ENCODE measurements at places on chromosomes 11 and 22.

DNA sequence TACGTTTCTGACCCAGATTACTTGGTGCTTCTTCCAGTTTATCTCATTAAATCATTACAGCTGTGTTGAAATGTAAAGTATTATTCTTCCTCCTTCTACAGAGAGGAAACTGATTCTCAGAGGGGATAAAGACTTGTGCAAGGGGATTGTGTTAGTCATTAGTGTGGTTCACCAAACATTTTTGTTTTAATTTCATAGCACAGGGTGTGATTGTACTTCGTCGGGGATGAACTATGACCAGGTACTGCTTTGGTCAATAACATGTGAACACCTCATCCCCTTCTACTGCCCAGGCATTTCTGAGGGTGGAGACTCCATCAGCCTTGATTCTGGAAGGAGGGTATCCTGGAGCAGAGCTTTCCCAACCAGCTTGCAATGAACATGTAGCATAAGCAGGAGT, 120.2 kb upstream of the ALX4 start:
- DNase-seq, result no peak

GRCh38 chr11:1691026-1691877, 5.7 kb upstream of the KRTAP5-6 start:
- DNase-seq, result no peak

GRCh38 chr11:76074148-76075095, 131.9 kb downstream of the WNT11 start:
- DNase-seq, result peak; percentile 79

DNA sequence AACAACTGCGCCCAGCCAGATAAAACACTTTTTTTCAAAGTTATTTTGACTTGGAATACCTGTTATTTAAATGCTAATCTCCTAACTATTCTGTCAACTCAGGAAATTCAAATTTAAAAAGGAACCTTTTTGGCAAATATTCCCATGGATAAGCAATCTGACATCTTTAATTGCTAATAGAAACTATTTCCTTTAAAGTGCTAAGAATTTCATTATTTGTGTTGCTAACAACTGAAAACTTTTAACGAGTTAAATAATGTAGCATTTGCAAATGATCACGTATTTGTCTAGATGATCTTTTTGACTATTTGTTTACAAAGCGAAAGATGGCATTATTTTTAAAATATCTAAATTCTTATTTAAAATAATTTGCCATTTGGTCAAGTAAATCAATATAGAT, 28.8 kb downstream of the CSTF3 start:
- DNase-seq, result no peak

GRCh38 chr11:110071197-110071596, 22.0 kb upstream of the ZC3H12C start:
- no peak for DNase-seq

DNA sequence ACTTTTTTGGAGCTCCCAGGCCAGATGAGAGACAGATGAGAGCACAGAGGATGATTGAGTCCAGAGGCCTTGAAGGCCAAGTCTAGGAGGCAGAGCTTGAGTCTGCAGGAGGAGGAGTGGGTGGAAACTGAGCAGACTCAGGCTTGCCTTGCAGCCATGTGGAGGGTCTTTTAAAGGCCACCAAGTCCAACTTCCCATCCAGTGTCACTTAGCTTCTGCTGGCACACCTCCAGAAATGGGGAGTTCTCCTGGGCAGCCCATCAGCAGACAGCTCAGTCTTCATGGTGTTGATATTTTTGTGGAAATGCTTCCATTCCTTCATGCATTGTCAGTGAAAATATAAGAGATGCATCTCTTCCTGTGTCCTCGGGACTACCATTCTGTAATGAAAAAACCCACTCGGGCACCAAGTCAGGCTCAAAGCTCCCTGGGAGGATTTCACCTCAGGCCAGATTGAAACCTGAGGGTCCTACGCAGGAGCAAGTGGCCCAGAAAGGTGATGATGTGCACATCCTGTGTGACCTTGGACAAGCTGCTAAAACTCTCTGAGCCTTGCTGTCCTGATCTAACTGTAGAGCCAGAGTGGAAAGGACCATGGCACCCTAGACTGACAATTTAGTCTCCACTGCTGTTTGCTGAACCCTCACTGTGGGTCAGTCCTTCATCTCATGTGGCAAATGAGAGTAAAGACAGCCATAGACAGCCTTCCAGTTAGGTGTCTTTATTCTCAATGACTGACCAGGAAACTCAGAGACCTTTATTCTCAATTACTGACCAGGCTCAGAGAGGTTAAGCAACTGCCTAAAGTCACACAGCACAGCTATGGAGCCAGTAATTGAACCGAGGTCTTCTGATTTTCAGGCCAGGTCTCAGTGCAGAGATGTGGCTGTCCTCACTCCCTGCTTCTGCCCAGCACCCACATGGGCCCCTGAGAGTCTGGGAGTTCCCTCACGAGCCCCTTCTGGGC, 2.9 kb upstream of the LRRC32 start:
- no peak for DNase-seq

GRCh38 chr11:90235526-90235925, 12.7 kb upstream of the CHORDC1 start:
- peak; percentile 4 for DNase-seq

DNA sequence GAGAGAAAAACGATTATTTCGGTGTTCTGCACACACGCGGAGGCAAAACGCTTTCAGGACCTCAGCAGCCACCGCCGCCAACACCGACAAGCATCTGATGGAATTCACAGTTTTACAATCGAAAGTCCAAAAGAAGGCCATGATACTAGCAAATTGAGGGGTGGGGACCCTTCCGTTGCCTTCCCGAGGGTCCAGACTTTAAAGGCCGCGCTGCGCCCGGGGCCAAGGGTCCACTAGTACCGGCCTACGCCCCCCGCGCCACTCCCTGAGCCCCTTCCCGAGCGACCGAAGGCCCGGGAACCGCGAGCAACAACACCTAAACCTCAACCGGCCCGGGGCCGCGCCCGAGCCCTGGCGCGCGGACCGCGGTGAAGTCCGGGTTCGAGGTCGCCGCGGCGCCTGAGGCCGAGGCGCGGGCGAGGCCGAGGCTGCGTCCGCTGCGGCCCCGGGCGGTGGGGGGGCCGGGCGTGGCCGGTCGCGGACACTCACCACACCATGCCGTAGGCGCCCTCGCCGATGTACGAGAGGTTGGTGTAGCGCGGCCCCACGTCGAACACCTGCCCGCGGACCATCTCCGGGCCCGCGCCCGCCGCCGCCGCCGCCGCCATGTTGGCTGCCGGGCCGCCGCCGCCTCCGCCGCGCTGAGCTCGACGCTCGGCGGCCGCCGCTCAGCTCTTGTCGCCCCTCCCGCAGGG, 465 bp downstream of the MAPK1 start:
- DNase-seq, result peak; percentile 7

GRCh38 chr11:110992481-110992880, 253.0 kb upstream of the POU2AF2 start:
- DNase-seq, result no peak

DNA sequence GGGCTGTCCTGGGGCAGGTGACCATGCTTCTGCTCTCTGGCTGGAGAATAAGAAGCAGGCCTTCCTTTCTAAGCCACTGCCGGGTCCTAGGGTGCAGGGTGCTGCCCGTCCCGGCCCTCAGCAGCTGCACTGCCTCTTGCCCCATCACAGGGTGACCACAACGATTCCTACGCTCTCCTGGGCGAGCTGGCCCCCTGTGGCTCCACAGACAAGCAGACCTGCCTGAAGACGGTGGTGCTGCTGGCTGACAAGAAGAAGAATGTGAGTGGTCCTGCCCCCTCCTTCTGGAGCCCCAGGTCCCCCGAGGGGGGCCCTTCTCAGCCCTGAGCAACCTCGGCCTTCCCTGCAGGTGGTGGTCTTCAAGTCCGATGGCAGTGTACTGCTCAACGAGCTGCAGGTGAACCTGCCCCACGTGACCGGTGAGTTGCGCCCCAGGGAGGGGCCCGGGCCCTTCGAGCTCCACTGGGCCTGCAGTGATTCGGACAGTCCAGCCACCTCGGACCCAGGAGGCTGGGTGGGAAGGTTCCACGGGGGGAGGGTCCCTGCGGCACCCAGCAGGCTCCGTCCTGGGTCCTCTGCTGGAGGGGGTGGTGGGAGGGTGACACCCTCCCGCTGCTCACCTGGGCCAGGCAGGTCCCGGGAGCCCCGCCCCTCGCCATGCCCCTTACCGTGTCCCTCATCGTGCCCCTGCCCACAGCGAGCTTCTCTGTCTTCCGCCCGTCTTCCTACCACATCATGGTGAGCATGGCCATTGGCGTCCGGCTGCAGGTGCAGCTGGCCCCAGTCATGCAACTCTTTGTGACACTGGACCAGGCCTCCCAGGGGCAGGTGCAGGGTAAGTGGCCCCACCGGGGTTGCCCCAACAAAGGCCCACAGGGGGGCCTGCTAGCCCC, 8.3 kb downstream of the MUC2 start:
- no peak for DNase-seq

DNA sequence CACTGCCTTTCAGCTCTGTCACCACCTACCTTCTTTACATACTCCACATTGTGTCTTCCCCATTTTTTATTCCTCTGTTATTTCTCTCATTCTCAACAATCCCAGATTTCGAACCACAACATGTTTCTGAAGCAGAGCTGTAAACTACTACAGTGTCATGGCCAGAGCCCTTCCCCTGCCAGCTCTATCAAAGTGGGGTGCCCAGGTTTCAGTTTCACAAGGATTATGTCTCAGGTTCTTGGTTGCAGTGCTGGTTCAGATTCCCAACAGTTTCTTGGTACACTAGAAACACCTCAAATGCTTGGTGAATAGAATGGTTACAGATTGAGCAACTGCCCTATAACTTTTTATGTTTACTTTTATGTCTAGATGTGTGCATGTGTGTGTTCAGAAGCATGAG, 172.7 kb upstream of the MTNR1B start:
- DNase-seq, result no peak

DNA sequence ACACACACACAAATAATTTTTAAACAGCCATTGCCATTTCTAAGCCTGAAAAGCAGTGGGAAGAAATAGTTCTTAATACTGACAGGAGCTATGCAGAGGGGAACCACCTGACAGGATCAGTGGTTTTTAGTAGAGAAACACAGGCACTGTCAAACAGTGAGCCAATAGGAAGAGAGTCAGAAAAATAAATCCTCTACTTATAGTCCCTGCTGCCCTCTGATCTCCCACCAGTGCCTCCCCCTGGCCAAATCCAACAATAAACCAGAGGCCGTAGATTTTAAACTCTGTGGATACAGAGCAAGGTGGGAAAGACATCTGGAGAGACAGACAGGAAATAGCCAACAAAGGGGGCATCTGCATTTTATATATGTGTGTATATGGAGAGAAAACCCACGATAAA, 7.9 kb upstream of the OR56B4 start:
- no peak for DNase-seq

- DNase-seq, result no peak
Observed at GRCh38 chr11:64015935-64016845, 19.5 kb upstream of the FLRT1 start.

GRCh38 chr11:34268906-34269430, 88.8 kb downstream of the ABTB2 start:
- peak; percentile 24 for DNase-seq

- no peak for DNase-seq
Observed at GRCh38 chr11:12137005-12137690, 26.8 kb downstream of the MICAL2 start.

DNA sequence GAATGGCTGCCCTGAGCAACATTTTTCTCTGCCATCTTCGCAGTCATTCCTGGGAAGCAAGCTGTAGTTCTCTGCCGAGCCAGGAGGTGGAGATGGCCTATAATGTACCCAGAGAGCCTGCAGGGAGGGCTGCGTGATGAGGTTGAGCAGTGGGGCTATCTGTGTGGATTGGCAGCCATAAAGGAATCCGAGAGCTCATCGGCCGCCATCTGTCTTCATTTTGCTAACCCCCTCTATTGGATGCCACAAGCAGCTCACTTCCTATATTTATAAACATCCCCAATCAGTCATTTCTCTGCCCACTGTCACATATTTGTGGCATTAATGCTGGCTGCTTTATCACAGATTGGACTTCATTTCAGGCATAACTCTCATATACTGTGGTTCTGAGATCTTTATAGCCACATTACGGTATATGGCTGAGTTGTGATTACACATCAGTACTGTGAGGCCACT, 209.5 kb downstream of the NTM start:
- DNase-seq, result peak; percentile 96

- no peak for DNase-seq
Observed at GRCh38 chr11:19191530-19192169, 10.1 kb downstream of the CSRP3 start.

Measured in fibroblast of skin of right biceps (primary cell).